ENCODE measurements at places on chromosomes 6 and 20.

GRCh38 chr6:155372256-155372655 lies 58.0 kb upstream of the TFB1M start:
- no peak for DNase-seq

GRCh38 chr20:9884666-9885065 lies 45.8 kb upstream of the PAK5 start:
- DNase-seq = no peak

GRCh38 chr6:157823001-157823527 lies at the start of gene SNX9:
TSS of gene SNX9 (plus strand) at chr6:157823246. CDS start at chr6:157823435, 189 bp downstream.
- peak; percentile 85 for DNase-seq

DNA sequence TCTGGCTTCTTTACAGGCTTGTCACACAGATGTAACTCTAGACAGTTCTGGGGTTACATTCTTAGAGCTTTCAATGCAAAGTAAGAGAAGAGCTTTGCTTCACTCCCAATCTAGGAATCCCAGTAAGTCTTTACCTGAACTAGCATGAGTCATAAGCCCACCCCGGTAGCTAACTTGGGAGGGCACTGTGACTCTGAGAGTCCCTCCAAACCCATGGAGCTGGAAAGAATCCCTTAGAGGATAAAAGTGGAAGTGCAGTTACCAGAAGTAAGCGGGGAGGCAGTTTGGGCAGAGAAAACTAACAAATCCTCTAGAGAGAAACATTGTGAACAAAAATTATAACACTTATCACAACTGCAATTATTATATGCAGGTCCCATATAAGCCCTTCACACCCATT lies 84.0 kb upstream of the SMLR1 start:
- no peak for DNase-seq

DNA sequence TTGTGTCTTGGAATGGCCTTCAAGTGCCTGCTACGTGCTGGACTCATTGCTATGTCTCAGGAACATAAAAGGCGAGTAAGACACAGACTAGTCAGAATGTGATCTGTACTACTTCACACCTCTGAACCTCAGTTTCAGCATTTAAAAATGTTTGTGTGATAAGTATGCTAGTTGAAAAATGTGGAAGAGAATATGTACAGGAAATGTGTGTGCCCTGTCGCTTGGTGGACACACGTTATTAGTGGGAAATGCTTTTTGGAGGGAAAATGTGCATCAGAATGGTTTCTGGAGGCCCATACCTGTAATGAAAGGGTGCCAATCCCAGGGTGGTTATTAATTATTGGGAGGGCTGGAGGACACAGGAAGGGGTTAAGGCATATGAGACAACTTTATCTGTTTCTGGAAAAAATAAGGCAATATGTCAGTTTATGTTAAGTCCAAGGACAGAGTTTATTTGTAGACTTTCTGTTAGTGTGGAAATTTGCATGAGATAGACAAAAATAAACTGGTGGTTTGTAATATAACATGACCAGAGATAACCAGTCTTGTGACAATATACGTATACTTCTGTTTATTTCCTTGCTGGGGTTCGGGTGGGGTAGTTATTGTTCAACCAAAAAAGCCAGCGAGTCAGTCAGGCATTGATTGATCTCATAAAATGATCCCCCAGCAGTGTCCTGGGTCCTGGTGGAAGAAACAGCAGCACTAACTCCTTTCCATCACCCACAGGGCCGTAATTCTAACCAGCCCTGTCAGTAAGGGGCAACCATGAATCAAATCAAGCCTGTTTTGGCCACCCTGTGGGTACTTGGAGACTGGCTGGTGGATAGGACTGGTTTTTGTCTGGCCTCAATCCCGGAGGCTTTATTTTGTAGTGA lies 117.9 kb downstream of the JARID2 start:
- DNase-seq = no peak

GRCh38 chr6:43219814-43220213 lies 9.5 kb downstream of the DNPH1 start:
- no peak for DNase-seq

- no peak for DNase-seq
Measured at GRCh38 chr6:38935051-38935450, 113.5 kb upstream of the GLP1R start.

GRCh38 chr6:34143196-34143883 lies 2.5 kb downstream of the GRM4 start:
- DNase-seq = no peak

- DNase-seq = no peak
Measured at GRCh38 chr20:45392733-45393132, 14.6 kb upstream of the TP53TG5 start.
